NCI-H510A (cell line): ENCODE measurements at places on chromosomes 4 and X.

DNA sequence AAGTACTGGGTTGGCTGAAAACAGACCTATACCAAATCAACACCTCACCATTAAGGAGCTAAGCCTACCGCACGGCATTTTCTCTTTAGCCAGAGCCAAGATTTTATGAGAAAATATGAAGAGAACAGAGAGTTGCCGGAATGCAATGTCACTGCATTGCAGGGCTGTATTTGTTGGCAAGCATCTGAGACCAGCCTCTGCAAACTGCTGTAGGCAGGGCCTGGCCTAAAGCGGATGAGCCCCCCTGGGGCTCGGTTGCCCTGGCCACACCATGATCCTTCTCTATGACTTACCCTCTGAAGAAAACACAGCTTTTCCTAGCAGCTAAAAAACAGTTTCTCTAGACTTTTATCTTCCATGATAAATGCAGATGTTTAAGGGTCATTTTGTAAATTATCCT, 120.5 kb upstream of the SORBS2 start:
- no peak for DNase-seq

DNA sequence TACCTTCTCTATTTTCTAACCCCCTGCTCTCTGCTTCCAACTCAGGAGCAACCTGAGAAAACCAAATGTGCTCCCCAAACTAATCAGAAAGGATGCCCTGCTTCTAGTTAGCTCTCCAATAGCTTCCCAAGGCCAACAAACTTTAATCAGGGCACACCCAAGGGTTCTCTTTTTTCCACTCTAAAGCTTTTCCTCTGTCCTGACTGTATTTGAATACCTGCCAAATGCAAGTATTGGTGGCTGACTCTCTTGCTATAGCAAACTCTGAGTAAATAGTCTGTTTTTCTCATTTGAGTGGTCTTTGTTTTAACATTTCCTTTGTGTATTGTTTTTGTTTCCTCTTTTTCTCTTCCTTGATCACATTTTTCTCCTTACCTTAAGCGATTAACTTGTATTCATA, 52.5 kb downstream of the GBA3 start:
- no peak for DNase-seq

- no peak for DNase-seq
These were observed 22.8 kb upstream of the SPON2 start for GRCh38 chr4:1195109-1195671.

- no peak for DNase-seq
These were observed 4.5 kb upstream of the PLCXD1 start for GRCh38 chrX:276581-277201.

- no peak for DNase-seq
These were observed 913.3 kb downstream of the PDHA2 start for GRCh38 chr4:96753216-96753615.

GRCh38 chr4:103105558-103106356, 6.1 kb upstream of the BDH2 start:
- DNase-seq, result no peak

GRCh38 chrX:20218836-20219505, 47.7 kb downstream of the RPS6KA3 start:
- DNase-seq, result no peak

DNA sequence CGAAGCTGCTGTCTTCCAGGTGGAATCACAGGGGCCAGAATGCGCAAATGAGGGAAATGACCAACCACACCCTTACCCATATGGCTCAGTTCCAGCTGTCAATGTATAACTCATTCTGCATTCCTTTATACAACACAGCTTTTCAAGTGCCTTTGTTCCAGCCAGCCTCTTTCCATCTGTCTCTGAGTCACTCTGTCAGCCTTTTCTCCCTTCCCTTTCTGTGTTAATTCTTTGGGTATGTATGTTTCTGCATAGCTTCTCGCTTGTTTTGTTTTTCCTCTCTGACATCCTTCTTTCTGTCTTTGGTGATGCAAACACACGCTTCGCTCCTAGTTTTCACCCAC, 54.5 kb downstream of the RS1 start:
- no peak for DNase-seq

GRCh38 chrX:71867680-71868079, 43.0 kb upstream of the NHSL2 start:
- DNase-seq, result no peak

DNA sequence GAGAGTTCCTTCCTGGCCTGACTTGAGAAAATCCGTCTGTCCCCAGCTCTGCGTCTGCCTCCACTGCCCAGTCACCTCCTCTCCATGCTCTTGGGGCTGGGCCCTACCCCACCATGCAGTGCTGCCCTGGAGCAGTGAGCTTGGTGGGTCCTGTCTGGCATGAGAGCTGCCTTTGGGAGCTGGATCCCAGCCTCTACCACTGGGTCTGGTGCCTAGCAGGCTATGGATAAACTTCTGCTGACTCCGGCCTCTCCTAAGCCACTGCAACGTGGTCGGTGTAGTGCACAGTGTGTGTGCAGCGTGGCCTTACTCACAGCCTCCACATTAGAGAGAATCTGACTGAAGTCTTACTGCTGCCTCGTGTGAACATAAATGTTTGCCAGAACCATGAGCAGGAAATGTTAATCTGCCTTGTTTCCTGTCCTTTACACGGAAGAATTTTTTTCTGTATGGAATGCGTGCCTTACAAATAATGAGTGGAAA, 47.6 kb downstream of the HTT start:
- no peak for DNase-seq

DNA sequence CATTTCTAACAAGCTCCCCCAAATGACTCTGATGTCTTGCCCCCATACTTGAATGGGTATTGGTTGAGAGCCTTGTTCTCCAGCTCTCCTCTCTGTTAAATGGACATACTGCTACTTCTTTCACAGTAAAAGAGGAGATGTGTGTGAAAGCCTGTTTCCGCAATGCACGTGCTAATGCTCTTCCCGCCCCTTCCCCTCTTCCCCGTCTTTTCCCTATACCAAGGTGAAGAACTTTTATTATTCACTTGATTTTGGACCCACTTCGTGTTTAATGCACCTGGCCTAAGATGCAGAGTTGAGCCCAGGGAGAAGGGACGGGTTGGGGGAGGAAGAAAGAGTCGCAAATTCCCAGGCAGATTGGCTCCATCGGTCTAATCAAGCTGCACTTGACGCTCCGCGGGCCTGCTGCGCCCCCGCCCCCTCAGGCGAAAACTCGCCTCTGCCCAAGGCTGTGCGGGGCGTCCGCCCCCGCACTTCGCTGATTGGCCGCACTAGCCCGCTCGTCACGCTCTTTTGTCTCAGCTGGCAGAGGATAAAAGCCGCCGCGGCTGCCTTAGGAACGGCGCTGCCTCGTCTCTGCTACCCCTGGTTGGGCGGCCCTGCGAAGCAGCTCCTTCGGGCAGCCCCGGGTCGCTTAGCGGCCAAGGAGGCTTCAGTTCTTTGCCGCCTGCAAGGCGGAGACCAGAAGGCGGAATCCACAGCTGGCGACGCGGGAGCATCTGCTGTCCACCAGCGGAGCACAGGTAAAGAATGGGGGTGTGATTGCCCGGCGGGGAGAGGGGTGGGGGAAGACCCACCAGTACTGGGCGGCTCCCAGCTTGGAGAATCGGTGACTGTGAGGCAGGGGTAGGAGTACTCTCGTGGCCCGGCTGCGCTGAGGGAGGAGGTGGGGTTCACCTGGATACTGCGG, at the start of gene ZCCHC12:
TSS of gene ZCCHC12 (plus strand) at position 562 of the 910 bp plus-strand sequence. CDS start 1,421 bp downstream, outside the sequence.
- DNase-seq, result peak; percentile 58

GRCh38 chrX:27995611-27996010, 14.4 kb upstream of the DCAF8L1 start:
- no peak for DNase-seq

DNA sequence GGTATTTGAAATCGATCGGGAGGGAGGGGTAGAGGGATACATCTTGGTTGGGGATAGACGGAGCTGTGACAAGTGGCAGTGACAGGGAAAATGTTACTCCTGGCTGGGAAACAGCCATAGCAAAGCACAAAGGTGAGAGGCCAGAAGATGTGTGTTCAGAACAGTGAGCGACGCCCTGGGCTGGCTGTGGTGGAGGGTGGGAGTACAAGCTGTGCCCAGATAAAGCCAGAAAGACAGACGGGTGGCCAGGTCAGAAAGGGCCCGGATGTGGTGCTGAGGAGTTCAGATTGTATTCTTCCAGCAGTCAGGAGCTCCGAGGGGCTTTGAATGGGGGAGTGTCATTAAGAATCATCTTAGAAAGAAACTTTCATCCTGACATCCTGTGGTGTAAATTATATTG, 27.9 kb downstream of the CCDC149 start:
- DNase-seq, result no peak

- no peak for DNase-seq
These were observed 88.3 kb downstream of the CLCN4 start for GRCh38 chrX:10244915-10245622.

DNA sequence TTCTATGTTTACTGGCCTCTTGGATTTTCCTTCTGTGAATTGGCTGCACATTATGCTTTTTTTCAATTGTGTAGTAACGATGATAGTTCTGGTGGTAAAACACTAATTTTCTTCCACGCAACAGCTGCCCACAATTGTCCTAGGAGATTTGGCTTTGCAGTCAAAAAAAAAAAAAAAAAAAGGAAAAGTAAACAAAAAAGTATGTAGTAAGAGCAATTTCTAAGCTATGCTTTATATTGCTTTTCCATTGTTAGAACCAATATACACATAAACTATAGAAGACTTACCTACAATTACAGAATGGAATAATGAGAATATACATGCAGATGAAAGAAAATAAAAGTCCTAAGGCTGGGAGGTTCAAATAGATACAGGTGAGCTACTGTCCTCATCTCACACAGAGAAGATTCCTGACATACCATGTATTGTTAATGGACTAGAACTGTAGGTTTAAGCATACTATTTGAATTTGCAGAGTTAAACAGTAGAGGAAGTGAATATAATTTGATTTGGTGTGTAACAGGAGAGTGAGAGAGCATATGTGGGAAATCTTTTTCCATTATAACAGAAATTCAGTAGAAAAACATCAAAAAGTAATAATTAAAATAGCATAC, 976.2 kb downstream of the RAB28 start:
- no peak for DNase-seq

DNA sequence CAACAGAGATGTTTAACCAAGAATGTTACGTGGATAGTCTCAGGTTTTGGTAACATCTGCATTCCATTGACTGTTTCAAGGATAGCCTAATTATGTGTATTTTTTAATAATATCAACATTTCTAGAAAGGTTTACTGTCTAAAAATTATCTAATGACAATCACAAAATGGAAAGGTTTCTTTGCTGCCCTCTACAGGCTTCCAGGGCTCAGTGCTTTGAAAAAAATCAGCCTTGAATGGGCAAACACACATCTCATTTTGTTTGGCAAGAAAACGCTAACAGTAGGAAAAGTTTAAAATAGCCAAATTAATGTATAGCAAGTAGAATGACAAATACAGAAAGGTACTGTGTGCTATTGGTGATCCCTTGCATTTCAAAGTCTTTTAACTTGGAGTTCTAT, 223.4 kb upstream of the PRPS2 start:
- DNase-seq, result no peak

GRCh38 chr4:20764366-20764992, 64.2 kb downstream of the PACRGL start:
- no peak for DNase-seq

DNA sequence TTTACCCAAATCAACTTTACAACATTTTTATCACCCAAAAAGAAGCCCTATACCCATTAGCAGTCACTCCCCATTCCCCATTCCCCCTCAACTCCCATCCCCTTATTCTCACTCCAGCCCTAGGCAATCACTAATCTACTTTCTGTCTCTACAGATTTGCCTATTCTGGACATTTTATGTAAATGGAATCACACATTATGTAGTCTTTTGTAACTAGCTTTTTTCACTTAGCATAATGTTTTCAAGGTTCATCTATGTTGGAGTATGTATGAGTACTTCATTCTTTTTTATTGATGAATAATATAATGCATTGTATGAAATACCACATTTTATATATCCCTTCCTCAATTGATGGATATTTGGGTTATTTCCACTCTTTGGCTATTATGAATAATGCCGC, 36.1 kb upstream of the HERC5 start:
- no peak for DNase-seq

DNA sequence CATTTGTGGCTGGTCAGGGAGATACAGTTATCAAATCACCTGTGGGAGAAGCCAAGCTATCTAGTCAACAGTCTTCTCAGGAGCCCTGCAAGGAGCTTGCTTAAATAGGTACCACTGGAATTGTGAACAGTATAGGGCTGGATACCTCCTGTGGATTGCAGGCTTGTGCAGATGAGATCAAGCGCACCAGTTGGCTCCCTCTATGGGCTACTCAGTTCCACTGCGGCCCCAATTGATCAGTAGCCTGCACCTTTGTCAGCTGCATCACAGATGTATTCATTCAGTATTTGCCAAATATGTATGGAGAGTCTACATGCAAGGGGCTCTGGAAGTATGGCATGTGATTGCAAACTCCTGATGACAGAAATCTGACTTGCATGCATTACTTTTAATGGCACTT, 28.6 kb downstream of the TEX13A start:
- peak; percentile 16 for DNase-seq

DNA sequence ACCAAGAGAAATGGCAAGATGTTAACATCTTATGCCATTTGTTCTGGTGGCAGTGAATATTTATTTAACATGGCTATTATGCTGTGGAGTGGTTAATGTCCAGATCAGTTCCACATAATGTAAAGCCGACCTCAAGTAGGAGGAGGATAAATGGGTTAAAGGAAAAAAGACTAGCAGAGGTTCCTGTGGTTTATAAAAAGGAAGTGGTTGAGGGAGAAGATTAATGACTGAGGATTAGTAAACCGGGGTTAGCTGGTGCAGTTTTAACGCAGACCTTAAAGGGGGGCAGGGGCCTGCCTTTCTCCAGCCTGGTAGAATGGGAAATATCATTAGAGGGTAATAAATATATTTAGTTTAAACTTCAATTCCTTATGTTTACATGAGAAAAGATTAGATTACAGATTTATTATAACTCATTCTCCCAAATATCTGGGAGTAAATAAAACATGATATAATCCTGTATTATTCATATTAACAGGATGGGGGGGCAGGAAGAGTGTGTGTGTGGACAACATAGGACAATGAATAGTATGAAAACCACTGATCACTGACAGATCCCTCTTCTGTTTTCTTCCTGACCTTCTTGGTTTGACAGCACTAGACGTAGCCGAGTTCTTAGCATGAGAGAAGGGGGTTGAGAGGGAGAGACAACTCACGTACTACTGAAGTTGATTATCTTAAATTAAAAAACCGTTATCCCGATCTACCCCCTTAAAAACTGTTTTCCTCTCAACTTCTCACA, 124.1 kb upstream of the LIMCH1 start:
- no peak for DNase-seq

GRCh38 chr4:41475402-41475801, 62.6 kb upstream of the LIMCH1 start:
- DNase-seq, result no peak

GRCh38 chr4:139568206-139568955, 12.4 kb upstream of the SETD7 start:
- no peak for DNase-seq

DNA sequence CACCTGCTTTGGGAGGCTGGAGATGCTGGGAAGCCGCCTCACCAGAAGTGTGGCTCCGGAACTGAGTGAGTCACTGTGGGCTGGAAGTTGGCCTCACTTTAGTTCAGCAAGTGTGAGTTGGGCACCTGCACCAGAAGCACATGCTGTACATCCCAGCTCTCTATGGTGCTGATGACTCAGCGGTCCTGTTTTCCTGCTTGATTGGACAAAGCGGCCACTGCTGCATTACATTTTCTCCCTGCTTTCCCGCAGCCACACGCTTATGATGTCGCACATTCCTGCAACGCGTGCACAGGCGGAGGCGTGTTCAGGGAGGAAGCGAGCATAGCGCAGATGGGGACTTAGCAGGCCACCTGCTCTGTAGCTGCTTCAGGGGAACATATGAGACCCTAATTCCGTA, 26.7 kb upstream of the CLDN34 start:
- DNase-seq, result no peak

- DNase-seq, result no peak
These were observed 12.0 kb downstream of the PDLIM5 start for GRCh38 chr4:94463771-94464170.
